A549 (cell line): ENCODE measurements at places on chromosomes 16 and 17. TPM values are rescaled to one million over a fixed set of nuclear protein-coding genes. Genes with fewer than 3 reads are reported as not detected.

DNA sequence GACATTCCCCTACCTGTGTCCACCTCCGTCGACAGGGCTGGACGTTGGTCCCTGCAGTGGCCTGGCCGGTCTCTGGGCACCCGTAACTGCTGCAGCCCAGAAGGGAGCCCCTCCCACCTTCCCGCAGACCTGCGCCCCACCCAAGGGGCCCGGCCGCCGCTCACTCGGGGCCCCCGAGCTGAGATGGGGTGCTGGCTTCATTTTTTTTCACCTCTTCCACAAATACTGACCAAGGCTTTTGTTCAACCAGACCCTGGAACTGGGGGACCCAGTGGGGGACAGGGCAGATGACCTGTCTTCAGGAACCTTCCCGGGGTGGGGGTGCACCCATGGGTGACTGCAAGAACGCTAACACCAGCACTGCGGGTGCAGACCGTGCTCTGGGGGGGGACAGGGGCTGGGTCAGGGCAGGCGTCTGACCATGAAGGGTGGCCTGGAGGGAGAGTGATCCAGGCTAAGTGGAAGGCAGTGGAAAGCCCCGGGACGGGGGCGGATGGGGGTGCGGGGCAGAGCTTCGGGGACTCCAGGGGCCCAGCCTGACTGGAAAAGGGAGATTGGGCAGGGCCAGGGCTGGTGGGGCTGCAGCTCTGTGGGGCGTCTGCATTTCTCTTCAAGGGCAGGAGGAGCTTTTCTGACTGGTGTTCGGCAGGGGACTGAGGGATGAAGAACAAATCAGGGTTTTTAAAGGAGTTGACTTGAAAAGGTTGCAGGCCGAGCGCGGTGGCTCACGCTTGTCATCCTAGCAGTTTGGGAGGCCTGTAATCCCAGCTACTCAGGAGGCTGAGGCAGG lies 42.3 kb downstream of the SLC7A5 start:
- no peak for DNase-seq

- DNase-seq, result no peak
Measured at GRCh38 chr17:76727745-76728456, 1.3 kb downstream of the METTL23 start.

Gene UTS2R
- not detected in 3 replicates for polyA plus RNA-seq

Gene SYT17
- polyA plus RNA-seq, result 8.3 to 10.7 TPM (median 9.8 TPM) in 3 replicates

DNA sequence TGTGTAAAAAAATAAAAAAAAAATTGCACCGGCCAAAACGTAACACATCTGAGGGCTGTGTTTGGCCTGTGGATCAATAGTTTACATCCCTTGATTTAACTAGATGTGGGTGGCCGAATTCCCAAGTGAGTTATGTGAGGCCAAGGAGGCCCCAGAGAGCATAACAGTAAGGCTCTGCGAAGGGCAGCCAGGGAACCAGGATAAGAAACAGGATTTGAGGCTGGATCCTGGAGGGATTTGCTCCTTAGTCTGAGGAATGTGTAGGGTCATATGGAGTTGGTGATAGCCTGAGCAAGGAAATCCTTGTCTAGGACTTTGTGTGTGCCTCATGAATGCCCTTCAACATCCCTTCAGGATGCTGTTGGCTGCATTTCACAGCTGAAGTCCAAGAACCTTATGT lies 2.0 kb downstream of the PHKG2 start:
- DNase-seq, result no peak

GRCh38 chr17:73096211-73096610 lies 3.7 kb upstream of the SLC39A11 start:
- no peak for DNase-seq

DNA sequence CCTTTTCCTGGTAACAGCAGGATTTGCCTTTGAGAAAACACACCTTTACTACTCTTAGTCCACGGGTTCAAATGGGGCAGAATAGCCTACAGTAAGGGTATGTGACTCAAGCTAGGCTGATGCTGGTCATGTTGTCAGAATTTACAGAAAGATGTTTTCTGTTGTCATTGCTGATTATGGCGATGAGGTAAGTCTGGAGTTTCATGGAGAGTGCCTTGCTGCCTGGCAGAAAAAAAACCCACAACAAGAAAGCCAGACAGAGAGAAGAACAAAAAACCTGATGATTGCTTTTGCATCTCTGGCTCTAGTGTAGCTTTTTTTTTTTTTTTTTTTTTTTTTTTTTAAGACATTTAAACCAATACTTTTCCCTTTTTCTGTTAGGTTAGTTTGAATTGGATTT lies 47.9 kb downstream of the SLC6A4 start:
- DNase-seq, result no peak

DNA sequence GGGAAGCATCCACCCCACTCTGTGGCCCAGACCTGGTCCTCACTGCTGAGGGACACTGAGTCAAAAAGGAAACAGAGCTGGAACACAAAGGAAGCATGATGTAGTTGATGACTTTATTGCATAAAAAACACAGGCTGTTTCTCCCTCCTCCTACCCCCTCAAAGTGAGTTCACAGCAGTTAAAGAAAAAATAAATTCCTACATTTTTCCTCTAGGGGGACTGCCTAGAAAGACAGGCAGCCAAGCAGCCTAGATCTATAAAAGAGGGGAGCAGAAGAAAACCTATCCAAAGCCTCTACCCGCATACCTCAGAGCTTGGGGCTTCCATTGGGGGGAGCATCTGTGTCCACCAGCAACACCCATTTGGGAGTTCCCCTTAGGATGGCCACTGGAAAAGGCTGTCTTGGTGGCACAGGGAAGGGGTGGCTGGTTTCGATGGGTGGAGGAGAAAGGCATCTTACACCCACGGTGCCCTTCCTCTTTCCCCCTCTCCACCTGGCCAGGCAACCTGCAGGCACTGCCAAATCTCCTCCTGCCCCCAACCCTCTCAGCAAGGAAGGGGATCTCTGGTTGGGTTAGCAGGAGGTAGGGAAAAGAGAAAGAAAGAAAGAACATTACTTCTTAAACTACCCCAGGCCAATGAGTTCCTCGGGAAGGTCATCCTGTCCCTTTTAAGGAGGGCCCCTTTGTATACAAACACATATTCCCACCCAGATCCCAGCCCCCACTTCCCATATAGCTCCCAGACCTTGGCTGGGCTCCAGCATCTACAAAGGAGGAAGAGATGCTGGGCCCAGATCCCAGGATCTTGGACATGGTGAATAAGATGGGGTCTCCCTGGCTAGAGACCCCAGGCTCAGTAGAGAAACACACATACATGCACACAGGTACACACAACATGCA lies 4.0 kb upstream of the SCRN2 start:
- peak; percentile 80 for DNase-seq

- DNase-seq, result no peak
Measured at GRCh38 chr17:41782142-41782541, 4.4 kb downstream of the JUP start.

DNA sequence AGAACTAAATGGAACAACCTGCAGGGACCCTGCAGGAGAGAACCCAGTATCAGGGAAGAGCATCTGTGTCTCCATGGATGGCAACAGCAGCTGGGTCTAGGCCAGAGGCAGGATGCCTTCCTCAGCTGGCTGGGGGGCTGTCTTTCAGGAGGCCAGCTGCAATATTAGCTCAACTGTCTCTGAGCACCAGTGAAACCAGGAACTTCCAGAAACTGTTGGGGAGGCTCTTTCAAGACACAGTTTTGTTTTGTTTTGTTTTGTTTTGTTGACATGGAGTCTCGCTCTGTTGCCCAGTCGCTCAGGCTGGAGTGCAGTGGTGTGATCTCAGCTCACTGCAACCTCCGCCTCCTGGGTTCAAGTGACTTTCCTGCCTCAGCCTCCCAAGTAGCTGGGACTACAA lies 7.6 kb downstream of the GPR142 start:
- no peak for DNase-seq

DNA sequence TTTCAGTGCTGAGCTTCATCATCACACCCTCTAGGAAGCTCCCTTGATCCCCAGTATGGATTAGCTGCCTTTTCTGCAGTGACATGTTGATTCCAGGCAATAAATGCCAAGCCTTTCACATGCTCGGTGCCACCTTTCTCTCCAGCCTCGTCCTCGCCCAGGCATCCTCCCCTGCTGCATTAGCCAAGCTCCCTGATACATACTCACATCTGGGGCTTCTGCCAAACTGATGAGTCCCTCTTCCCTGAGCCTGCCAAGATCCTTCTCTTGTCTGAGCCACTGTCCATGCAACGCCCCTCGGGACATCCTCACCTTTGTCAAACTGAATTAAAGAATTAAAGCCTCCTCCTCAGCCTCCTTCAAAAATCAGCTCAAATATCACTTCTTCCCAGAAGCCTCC lies 538.5 kb upstream of the CDH11 start:
- no peak for DNase-seq

- DNase-seq, result no peak
Measured at GRCh38 chr16:70592106-70592571, 54.2 kb upstream of the IL34 start.

Gene TMEM204
- polyA plus RNA-seq, result not detected in 3 replicates

Gene CDH5
- 0.05 TPM in 1 of 3 replicates, not detected in the others for polyA plus RNA-seq

DNA sequence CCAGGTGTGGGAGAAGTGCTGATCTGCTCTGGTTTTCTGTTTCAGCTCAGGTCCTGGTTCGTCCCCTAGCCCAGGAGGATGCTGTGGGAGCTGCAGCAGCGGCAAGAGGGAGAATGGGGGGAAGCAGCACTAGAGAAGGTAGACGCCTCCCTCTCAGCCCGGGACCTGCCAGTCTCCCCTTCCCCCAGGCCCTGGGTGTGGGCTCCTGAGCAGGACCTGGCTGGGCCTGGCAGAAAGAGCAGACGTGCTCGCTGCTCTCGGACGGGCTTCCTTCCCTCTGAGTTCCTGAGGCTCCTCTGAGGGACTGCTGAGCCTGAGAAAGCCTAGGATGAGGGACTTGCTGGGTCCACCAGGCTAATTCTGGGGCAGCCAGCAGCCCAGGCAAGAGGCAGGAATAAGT lies 3.1 kb downstream of the PRCD start:
- DNase-seq, result no peak

Gene AANAT
- 0.13 TPM in 1 of 3 replicates, not detected in the others for polyA plus RNA-seq

Gene STH
- not detected in 3 replicates for polyA plus RNA-seq
